Hematopoietic multipotent progenitor cell treated with erythropoietin and hydrocortisone succinate and interleukin-3 and kit ligand, for 4 days (in vitro differentiated cells): ENCODE measurements at places on chromosomes 2 and 18.

GRCh38 chr2:175372704-175373701 lies 191.5 kb upstream of the ATP5MC3 start:
- DNase-seq, result peak; percentile 63

DNA sequence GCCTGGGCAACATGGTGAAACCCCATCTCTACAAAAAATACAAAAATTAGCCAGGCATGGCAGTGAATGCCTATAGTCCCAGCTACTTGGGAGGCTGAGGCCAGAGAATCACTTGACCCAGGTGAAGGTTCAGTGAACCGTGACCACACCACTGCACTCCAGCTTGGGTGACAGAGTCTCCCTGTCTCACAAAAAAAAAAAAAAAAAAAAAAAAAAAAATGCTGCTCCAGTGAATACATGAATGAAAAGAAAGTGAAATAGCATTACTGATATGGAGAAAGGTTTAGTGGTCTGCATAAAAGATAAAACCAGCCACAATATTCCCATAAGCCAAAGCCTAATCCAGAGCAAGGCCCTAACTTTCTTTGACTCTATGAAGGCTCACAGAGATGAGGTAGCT lies 44.5 kb downstream of the METTL8 start:
- DNase-seq, result no peak

GRCh38 chr2:85277416-85278158 lies 50.2 kb downstream of the TGOLN2 start:
- no peak for DNase-seq

DNA sequence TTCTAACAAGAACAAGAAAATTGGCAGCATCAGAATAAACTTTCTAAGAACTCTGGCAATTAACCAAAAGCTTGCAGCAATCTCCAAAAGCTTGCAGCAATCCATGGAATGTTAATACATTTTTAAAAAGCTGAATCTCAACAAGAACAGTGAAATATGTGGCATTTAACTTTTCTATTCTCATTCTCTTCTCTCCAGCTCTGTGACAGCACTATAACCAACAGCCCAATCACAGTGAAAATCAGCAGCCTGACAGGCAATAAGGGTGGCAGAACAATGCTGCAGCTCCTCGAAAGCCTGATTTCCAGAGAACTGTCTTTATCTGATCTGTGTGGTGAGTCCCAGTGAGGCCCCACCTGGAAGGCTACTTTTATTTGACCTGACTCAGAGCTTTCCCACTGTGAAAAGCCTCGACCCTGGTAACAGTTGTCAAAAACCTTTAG lies 60.0 kb downstream of the TMEM131 start:
- DNase-seq, result peak; percentile 60

- no peak for DNase-seq
Measured at GRCh38 chr2:38591152-38591551, 11.6 kb downstream of the HNRNPLL start.

- DNase-seq, result no peak
Measured at GRCh38 chr18:24910221-24910620, 441.7 kb downstream of the ZNF521 start.

- no peak for DNase-seq
Measured at GRCh38 chr2:177101930-177102329, 110.7 kb upstream of the HNRNPA3 start.

DNA sequence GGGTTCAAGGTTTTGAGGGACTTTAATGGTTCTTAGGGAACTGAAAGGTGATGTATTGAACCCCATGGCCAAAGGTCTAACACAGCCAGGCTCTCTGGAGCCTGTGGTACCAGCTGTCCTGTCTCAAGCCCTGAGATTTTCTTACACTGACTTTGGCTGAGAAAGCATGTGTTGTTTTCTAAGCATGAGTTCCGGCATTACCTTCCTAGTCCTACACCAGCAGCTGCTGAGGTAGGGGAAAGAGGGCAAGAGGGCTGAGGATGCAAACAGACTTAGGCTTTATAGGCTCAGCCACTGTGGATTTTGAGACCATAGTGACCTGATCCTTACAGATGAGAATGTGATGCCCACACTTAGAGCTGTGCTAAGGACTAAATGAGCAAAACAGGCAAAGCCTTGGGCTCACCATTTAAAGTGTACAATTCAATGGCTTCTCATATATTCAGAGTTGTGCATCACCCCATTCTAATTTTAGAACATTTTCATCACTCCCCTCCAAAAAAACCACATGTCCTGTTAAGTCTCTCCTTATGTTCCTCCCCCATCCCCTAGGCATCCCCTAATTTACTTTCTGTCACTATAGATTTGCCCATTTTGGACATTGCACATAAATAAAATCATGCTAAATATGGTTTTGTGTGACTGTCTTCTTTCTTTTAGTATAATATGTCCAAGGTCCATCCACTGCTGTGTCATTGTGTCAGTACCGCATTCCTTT lies 99.7 kb upstream of the OTOS start:
- no peak for DNase-seq

- peak; percentile 54 for DNase-seq
Measured at GRCh38 chr2:10659898-10660568, 29.7 kb downstream of the NOL10 start.

DNA sequence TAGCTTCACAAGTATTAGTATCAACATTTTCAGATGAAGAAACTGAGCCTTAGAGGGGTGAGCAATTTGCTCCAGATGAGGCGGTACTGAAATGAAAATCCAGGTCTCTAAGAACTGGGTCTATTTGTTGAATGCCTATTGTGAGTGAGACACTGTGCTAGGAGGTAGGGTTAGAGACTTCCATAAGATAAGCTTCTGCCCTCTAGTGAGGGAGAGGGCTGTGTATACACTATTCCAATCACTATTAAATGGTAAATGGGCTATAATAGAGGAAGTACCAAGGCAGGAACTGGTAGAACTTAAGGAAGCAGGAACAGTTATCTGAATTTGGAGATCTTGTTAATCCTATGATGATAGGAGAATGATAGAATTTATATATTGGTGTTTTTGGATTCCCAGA lies 23.6 kb upstream of the GLS start:
- DNase-seq, result peak; percentile 27

- no peak for DNase-seq
Measured at GRCh38 chr2:145802133-145802532, 1282.2 kb upstream of the ZEB2 start.
